ENCODE measurements at places on chromosomes 3 and 15.

GRCh38 chr3:126208606-126209256 is 28.3 kb upstream of the ALDH1L1 start:
- DNase-seq, result no peak

- no peak for DNase-seq
These were observed 364.0 kb downstream of the ZIC1 start for GRCh38 chr3:147773116-147773630.

DNA sequence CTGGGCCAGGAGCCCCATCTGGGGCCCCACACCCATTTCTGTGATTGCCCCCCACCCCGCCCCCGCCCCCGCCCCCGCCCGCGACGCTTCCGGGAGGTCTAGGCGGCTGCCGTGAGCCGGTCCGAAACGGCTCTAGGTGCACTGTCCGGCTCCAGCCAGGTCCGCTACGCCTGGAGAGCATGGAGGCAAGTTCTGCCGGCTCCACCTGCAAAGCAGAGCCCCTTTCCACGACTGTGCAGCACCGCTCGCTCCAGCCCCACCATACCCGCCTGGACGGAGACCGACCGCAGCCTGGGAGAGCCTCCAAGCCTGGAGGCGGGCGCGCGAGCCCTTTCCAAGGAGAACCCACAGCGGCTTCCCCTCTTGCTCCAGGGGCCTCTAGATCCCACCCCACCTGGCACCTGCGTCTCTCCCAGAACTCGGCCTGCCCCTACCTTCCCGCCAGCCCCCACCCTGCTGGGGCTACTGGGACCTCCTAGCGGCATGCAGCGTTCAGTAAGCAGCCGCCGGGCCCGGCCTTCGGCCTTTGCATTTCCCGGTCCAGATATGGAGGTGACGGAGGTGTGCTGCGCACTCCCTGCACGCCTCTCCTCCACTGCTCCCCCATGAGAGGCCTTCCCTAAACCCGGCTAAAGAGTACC is 66.2 kb downstream of the KLF13 start:
- no peak for DNase-seq

DNA sequence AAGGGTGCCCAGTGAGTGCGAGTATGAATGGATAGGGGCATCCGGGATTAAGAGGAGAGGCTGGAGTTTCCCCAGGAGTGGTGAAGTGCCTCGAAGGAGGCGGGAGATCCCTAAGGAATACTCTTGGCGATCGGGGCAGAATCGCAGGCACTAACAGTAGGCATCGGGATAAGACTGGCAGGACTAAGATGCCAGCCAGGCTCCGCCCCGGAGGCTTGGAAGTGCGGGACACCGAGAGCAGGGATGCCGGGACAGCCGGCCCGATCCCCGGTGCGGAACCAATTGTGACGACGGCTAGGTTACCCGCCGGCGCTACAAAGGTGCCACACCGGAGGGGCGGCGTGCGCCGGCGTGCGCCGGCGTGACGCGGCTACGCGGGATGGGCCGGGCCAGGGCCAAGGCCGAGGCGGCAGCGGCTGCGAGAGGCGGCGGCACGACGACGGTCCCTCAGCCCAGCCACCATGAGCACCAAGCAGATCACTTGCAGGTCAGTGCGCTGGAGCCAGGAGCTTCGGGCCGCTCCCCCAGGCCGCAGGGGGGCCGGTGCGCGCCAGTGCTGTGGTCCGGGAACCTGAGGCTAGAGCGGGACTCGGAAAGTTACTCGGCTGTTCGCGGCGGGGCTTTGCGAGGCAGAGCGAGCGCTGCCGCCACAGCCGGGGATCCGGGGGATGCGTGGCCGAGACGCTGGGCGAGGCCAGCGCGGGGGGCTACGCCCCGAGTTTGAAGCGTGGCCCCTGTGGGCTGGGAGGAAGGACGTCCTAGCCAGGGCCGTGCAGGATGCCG is at the start of gene MKRN2:
Gene MKRN2, plus strand, starts transcription at position 398 of the 783 bp plus-strand sequence. Its CDS starts 64 bp downstream, at position 462.
- peak; percentile 82 for DNase-seq

DNA sequence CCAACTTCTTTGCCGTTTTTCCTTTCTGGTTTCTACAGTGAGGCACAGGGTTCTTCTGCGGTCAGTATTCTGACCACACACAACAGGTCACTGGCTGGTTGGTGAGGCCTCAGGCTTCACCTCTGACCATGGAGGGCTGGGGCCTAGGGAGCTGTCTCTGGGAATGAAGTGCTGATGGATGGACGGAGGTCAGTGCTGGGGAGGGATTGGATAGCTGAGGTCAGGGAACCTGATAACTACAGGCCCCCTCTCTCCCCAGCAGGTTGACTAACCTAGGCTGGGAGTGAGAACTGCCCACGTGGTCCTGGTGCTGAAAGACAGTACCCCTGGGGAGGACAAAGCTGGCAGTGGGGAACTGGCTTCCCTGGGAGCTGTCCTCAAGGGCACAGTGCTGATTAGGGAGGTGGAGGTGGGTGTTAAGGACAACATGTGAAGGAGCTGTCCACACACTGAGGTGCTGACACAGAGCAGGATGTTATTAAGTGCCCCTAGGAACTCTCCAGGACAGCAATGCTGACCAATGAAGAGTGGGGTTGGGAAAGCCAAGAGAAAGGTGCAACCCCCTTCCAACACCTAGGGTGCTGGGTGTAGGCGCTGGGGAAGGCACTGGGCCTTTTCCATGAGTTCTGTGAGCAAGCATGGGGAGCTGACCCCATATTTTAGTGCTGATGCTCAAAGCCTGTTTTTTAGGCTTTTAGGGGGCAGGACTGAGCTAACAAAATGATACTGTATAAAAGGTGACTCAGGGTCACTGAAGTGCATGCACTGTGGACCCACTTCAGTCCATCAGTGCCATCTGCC is 45.2 kb downstream of the ATP2B2 start:
- DNase-seq, result peak; percentile 16

GRCh38 chr15:43274136-43274535 is 7.4 kb upstream of the TGM5 start:
- DNase-seq, result no peak

GRCh38 chr15:64597477-64597822 is 137.1 kb downstream of the ZNF609 start:
- DNase-seq, result no peak

DNA sequence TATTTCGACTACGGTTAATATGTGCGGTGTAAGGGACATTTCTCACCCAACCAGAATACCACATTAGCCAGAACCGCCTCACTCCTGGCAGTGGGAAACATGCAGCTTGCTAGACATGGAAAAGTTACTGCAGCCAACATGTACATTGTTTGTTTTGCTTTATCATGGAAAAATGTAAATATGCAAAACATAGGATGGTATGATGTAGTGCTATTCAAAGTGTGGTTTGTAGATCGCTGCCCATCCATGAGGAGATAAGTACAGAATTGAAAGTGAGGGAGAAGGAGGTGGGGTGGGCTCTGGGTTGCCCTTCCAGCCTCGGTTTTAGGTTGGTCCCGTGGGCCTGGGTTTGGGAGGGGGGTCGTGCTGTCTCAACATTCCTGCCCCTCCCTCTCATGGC is 42.5 kb upstream of the SPESP1 start:
- DNase-seq, result no peak

DNA sequence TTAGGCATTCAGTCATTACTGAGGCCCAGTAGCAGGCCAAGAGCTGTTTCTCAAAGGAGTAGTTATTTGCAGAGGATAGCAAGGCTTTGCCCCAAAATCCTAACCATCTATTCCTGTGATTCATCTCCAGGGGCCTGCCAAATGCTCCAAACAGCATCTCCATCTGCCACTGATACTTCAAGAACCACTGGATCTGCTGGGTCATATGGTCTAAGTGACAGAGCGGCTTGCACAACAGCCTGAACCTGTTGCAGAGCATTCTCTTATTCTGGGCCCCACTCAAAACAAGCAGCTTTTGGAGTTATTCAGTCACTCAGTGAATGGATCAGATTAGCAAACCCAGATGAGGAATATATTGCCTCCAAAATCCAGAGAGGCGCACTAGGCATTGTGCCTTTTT is 68.8 kb upstream of the ALDH1A3 start:
- DNase-seq, result no peak

- no peak for DNase-seq
These were observed 381.0 kb upstream of the RGMA start for GRCh38 chr15:93469994-93470393.

GRCh38 chr3:72181251-72181650 is 396.3 kb upstream of the PROK2 start:
- DNase-seq, result no peak

- no peak for DNase-seq
These were observed 3.9 kb upstream of the CSK start for GRCh38 chr15:74777769-74778598.

- DNase-seq, result no peak
These were observed 443 bp upstream of the NR2F2 start for GRCh38 chr15:96330064-96330449.

GRCh38 chr3:123159926-123160635 is 41.7 kb upstream of the SEC22A start:
- no peak for DNase-seq

- DNase-seq, result no peak
These were observed 62.9 kb downstream of the EFCAB12 start for GRCh38 chr3:129365296-129366136.

DNA sequence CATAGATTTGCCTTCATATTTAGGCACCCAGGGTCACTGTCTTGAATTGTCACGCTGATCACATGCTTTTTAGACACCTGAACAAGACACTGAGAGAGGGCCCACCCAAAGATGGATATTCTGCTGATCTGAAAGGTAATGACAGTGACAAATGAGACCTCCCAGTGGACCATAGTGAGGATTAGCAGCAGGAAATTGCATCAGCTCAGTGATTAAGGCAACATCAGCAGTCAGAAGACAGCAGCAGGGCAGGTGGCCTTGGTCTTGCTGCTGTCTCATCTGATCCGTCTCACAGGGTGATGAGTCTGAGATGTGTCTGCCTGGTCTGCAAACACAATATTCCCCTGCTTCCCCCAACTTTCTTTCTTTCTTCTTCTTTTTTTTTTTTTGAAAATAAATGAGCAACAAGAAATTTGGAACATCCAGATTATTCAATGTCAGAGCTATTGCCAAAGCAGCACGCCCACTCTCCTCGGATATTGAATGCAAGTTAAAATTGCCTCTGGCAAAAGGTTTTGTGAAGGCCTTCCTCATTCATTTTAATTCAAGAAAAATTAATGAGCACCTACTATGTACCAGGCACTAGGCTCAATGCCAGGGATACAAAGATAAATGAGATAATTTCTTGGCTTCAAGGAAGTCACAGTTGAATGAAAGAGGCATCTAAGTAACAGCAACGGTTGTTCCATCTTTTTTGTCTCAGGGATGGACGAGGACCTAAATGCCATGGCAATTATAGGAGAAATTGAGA is 14.1 kb downstream of the OTOL1 start:
- DNase-seq, result no peak

DNA sequence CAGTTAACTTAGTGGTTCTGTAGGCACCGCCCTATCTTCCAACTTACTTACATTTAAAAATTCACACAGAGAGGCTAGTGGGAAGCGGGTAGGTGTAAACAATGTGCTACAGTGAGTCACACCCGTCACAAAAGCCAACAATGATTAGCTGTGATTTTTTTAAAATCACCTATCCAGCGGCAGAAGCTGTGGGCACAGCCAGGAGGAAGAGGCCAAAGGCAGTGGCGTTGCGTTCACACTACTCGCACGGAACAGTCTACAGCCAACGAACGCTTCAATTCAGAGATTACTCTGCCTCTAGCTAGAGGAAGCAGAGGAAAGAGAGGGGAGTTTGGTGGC is 2.5 kb upstream of the NLGN1 start:
- DNase-seq, result no peak

DNA sequence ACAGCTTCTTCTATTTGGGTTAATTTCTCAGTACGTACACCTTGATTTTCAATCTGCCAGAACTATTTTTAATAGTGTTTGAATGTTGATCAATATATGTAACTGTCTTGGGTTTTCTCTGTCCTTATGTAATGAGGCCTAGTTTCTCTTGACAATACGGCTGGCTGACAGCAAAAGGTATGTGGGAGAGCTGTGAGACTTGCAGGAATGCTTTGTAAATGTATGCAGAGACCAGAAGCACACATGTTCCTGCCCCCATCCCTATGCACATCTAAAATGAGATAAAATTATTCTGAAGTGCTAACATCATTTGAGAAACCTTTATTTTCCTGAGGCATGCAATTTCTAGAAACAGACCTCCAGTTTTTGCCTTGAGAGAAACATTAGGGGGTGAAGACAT is 593.8 kb upstream of the GBE1 start:
- DNase-seq, result no peak

- DNase-seq, result no peak
These were observed 32.0 kb downstream of the WWTR1 start for GRCh38 chr3:149625795-149626194.

DNA sequence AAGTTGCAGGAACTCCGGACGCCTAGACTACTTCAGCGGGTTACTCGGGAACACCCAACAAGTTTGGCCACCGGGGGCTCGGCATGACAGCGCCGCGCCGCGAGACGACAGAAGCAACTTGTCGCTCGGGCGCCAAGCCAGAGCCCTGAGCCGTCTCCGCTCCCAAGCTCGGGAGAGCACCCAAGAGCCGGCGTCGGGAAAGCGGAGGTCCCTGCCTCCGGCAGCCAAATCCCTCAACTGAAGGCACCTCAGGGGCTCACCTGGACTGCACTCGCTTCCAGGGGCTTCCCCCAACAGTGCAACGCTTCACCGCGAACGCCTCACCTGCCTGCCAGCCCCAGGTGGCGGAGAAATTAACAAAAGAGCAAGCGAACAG is 640 bp downstream of the MB21D2 start:
- DNase-seq, result no peak

GRCh38 chr3:47002171-47003055 is 22.9 kb downstream of the NBEAL2 start:
- no peak for DNase-seq

DNA sequence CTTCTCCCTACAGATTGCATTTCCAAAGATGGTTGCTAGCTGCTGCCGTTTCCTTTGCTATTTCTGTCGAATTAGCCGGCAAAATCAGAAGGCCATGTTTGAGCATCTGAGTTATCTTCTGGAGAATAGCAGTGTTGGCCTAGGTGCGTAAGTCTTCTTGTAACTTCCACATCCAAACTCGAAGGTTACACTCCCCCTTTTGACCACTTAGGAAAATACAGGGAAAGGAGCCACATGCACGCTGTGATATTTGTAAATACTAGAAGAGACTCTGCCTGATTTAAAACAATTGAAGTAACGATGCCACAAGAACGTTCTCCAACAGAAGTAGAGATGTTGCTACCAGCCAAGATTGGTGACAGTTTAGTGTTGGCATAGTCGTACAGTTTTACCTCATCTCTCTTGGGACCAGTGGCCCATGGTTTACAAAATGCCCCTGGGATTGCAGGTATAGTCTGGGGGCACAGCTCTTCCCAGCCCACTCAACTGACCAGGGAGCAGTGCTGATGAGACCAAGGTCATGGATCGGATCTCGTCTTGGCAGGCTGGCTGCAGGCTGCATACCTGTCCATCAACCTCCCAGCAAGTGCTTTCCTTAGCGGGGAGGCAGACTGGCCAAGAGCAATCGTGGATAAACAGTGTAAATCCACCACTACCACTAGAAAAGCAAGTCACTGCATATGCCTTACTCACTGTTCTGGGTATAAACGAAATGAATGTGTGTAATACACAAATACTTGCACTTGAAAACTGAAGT is 268.4 kb upstream of the CHRM5 start:
- no peak for DNase-seq
